ENCODE measurements at places on chromosomes 1 and 21. TPM values are rescaled to one million over a fixed set of nuclear protein-coding genes. Genes with fewer than 3 reads are reported as not detected.

RXFP4 gene
- total RNA-seq: not detected

OR2AK2 gene
- total RNA-seq: not detected

INAVA gene
- 0.42 TPM for total RNA-seq

S100B gene
- total RNA-seq: not detected

GRCh38 chr1:50109647-50110075 is 941 bp downstream of the ELAVL4 start:
- H3K4me3 ChIP-seq: no peak overlapping the region
- H3K27ac ChIP-seq: no peak overlapping the region
- no peak for DNase-seq
- no peaks in the 10 kb centered on the region for H3K27me3 ChIP-seq
- H3K36me3 ChIP-seq: no peaks in the 10 kb centered on the region

- no peaks in the 10 kb centered on the region for H3K27me3 ChIP-seq
- H3K27ac ChIP-seq: no peak overlapping the region
- H3K36me3 ChIP-seq: no peaks in the 10 kb centered on the region
- DNase-seq: no peak
- H3K4me3 ChIP-seq: no peak overlapping the region
- no peaks in the 10 kb centered on the region for H3K4me1 ChIP-seq
These were observed 81.2 kb downstream of the GALNT2 start for GRCh38 chr1:230148126-230148652.

DNA sequence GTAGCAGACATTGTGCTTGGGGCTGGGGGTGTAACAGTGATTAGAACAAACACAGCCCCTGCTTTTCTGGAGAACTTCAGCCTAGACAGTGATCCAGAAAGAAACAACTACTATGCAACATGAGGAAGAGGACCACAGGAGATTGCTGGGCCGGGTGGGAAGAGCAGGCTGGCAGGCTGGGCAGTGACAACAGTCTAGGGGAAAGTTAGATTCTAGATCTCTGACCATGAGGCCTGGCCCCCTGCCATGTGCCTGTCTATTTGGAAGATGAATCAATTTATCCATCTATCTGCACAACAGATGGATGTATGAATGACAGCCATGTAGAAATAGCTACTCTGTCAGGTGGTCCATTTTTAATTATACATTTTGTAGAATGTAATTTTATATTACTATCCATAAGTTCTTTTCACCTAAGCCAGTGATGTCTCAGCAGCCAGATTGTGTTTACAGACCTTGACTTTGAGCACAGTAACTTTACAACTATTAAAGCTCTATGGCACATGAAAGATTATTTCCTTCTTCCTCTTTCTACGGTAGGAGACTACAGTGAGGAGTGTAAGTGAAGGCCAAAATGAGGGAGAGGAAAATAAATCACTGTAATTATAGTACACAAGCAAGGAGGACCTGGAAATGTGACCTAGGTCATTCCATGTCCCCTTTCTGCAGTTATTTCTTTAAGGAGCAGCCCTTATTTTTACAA is 15.5 kb downstream of the CLIC6 start:
- DNase-seq: no peak
- no peak overlapping the region for H3K4me3 ChIP-seq
- H3K36me3 ChIP-seq: no peaks in the 10 kb centered on the region

- no peak overlapping the region for H3K4me3 ChIP-seq
- H3K4me1 ChIP-seq: no peaks in the 10 kb centered on the region
- no peaks in the 10 kb centered on the region for H3K36me3 ChIP-seq
- peaks cover 41% of the 10 kb centered on the region for H3K27me3 ChIP-seq
- no peak for DNase-seq
- H3K27ac ChIP-seq: no peak overlapping the region
These were observed 2.6 kb downstream of the KRTAP10-12 start for GRCh38 chr21:44699502-44700001.
